Sigmoid colon (tissue), 7 donors: ENCODE measurements at places on chromosomes 1 and 21. TPM values are rescaled to one million over a fixed set of nuclear protein-coding genes. Genes with fewer than 3 reads are reported as not detected.

The FCRL5 gene
- not detected for total RNA-seq

The A3GALT2 gene
- total RNA-seq: not detected

DNA sequence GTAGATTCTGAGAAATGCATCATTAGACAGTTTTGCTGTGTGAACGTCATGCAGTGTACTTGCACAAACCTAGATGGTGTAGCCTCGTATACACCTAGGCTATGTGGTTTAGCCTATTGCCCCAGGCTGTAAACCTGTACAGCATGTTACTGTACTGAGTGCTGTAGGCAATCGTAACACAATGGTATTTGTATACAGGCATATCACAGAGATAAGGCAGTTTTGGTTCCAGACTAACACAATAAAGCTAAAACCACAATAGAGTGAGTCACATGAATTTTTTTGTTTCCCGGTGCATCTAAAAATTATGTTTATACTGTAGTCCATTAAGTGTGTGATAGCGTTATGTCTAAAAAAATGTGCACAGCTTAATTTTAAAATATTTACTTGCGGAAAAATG, 6.9 kb downstream of the IL10RB start:
- no peak for DNase-seq

GRCh38 chr1:21335750-21336224, 45.5 kb upstream of the ECE1 start:
- peak; percentile 72 for DNase-seq

DNA sequence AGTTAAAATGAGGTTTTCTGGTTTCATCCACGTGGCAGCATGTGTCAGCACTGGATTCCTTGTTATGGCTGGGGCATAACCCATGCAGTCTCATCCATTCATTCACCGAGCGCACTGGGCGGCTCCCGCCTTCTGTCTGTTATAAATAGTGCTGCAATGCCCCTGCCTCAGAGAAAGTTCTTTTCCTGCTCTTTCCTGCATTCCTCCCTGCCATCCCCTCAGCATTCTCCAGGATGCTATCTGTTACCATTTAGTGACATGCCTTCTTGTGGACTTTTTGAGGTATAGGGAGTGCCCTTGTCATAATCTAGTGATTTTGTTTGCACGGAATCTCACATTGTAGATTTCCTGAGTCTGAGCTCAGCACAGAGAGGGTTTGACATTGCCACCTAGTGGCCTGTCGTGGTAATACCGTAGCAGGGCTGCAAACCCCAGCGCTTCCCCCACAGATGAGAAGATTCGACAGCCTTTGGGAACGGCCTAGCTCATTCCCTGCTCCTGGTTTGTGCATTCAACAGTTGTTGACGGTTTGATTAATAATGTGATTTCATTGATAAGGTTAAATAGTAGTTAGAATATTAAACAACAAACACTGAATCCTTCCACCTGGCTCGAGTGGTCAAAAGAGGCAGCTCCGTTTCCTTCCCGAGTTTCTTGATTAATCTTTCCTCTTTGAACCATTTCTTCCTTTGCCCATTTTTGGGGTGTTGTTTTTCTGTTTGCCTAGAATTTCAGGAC, 46.3 kb downstream of the UMODL1 start:
- peak; percentile 85 for DNase-seq

- peak; percentile 96 for DNase-seq
These were observed 12.3 kb downstream of the IFI6 start for GRCh38 chr1:27659497-27660299.

GRCh38 chr1:201020721-201021629, 2.5 kb downstream of the KIF21B start:
- DNase-seq: no peak
